ENCODE measurements at places on chromosomes 4 and X. TPM values are rescaled to one million over a fixed set of nuclear protein-coding genes. Genes with fewer than 3 reads are reported as not detected.
A peak's percentile ranks its signal among the peaks of the same experiment; 100 is the strongest.

DNA sequence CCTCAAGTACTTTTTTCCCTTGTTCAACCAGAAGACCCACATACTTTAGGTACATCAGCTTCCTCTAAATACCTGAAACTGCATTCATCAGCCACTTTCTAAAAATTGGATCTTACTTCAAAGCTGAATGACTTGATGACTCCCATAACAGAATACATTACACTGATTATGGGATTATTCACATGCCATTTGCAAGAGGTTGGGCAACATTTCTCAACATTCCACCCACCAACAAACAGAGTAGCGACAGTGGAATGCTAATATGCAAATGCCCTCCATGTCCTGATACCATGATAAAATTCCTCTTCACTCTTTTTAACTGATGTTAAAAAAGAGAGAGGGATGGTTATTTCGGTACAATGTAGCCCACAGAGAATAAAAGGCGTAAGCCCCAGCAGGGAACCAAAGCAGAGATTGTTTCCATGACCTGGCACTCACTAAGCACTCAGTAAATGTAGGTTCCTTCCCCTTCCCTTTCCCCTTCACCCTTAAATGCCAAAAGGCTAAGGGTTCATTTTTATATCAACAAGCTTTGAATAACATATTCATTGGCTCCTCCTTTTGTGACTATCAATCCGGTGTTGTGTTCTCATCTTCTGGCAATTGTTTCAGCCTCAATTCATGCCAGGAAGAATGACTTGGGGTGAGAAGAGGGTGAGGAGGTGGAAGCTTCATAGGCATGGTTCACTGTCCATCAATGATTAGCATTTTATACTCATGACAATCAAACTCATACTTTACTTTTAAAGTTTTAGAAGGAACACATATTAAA, 317.2 kb downstream of the DHX15 start:
- H3K27me3 ChIP-seq, result no peaks in the 10 kb centered on the region
- no peak for DNase-seq
- no peaks in the 10 kb centered on the region for H3K36me3 ChIP-seq
- no peak overlapping the region for H3K4me3 ChIP-seq
- H3K4me1 ChIP-seq, result no peaks in the 10 kb centered on the region

SOWAHD gene
- total RNA-seq, result 14.9 TPM

APOO gene
- 7.2 TPM for total RNA-seq

GRCh38 chrX:48617542-48618340, 20.4 kb downstream of the WDR13 start:
- H3K27me3 ChIP-seq, result no peaks in the 10 kb centered on the region
- no peak overlapping the region for H3K4me3 ChIP-seq
- DNase-seq, result no peak
- no peaks in the 10 kb centered on the region for H3K4me1 ChIP-seq
- H3K36me3 ChIP-seq, result no peaks in the 10 kb centered on the region

GRCh38 chr4:6068986-6069385, 50.8 kb upstream of the C4orf50 start:
- no peak for DNase-seq
- no peaks in the 10 kb centered on the region for H3K27me3 ChIP-seq
- no peak overlapping the region for H3K27ac ChIP-seq
- H3K4me1 ChIP-seq, result no peaks in the 10 kb centered on the region
- H3K36me3 ChIP-seq, result no peaks in the 10 kb centered on the region
- no peak overlapping the region for H3K4me3 ChIP-seq

DNA sequence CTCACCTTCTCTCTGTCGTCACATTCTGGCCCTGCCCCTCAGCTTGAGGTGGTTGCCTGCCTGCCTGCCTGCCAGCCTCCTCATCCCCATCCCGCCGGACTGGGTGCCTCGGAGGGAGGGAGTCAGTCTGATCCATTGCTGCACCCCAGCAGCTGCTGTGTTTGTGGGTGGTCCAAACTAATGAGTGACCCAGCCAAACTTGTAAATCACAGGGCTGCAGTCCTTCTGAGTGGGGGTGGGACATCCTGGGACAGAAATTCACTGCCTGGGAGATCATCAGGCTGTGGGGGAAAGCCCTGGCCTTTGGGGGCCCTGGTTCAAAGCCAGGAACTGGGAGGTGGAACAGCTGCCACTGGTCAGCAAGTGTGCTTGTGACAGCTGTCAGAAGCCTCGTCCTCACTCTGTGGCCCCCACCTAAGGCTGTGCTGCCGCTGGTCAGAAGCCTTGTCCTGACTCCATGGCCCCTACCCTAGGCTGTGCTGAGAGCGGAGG, 5.6 kb downstream of the GPR78 start:
- no peaks in the 10 kb centered on the region for H3K4me1 ChIP-seq
- no peak overlapping the region for H3K27ac ChIP-seq
- no peak overlapping the region for H3K4me3 ChIP-seq
- no peak for DNase-seq
- H3K36me3 ChIP-seq, result no peaks in the 10 kb centered on the region

DNA sequence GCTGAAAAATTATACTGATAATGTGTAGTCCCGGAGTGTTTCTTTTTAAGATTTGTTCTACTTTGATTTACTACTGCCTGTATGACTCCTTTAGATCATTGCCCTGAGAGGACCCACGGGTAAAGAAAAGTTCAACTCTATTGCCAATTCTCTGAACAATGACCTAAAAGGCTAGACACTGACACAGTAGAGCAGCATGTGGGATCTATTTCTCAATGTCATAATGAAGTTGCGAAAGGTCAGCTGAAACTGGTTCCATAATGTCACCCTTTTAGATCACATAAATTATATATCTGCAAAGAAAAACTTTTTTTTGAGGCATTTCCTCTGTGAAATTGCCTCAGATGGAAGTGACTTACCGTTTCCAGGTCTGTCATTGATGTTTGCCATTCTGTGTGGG, 67.4 kb downstream of the GLRB start:
- H3K36me3 ChIP-seq, result no peaks in the 10 kb centered on the region
- no peak for DNase-seq

DNA sequence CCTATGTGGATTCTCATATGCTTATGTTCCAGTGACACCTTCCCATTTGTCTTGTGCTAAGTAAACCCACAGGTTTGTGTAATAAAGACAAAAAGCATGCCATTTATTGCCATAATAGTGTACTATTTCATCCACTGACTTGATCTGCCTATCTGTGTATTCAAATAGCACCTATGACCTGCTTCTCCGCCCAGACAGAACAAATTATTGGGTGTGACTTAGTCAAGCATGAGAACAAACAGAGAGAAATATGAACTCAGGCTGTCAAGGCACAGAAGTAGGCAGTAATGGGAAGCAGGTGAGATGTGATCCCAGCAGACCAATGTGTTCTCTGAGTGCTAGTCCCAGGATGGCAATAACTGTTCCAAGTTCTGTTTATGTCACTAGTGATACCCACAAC, 25.4 kb downstream of the ELOVL6 start:
- H3K4me3 ChIP-seq, result no peak overlapping the region
- H3K4me1 ChIP-seq, result no peaks in the 10 kb centered on the region
- no peaks in the 10 kb centered on the region for H3K36me3 ChIP-seq
- H3K27ac ChIP-seq, result no peak overlapping the region

- no peak overlapping the region for H3K27ac ChIP-seq
- peak; percentile 3 for DNase-seq
- no peaks in the 10 kb centered on the region for H3K36me3 ChIP-seq
- no peaks in the 10 kb centered on the region for H3K27me3 ChIP-seq
These were observed 102.9 kb downstream of the TSPAN7 start for GRCh38 chrX:38664285-38664684.

DNA sequence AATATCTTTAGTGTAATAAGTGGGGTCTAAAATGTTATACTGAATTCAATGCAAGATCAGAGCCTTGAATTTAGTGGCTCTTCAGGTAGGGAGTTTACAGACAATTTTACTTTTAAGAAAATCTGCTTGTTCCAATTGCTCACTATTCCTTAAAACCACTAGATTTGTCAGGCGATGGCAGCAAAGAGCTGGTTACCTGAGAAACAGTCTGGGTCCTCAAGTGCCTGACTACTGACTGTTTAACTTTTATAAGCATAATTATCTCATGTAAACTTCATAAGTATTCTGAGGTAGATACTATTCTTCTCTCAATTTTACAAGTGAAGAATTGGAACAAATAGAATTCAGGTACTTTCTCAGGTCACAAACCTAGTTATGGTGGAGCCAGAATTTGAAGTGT, 84.3 kb downstream of the RRAGB start:
- H3K4me3 ChIP-seq, result no peak overlapping the region
- no peaks in the 10 kb centered on the region for H3K27me3 ChIP-seq
- H3K27ac ChIP-seq, result no peak overlapping the region
- H3K36me3 ChIP-seq, result no peaks in the 10 kb centered on the region

DNA sequence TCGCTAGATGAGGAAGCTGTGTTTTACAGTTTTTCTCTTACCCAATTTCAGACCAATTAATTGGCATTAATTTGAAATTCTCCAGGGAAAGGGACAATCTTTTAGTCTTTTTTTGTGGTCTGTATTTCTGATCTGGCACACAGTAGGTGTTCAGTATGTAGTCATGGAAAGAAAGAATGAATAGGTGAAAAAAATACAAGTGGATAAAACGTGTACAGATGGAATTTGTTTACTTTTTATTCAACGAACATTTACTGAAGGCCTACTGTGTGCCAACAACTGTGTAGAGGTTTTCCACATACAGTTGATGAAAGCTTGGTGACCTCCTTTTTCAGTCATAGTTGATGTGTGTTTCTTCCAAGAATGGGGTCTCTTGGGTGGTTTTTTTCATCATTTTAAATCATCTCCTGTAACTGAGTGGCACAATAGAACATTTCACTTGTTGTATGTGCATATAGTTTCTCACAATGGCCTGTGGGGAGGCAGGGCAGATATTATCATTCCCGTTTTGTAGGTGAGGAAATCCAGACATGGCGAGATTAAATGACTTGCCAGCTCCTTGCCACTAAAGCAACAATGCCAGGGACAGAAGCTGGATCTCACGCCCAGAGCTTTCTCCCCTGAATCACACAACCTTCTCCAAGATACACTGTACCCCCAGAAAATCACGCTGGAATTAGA, 102.4 kb downstream of the CEP135 start:
- peaks cover 17% of the 10 kb centered on the region for H3K4me1 ChIP-seq
- no peaks in the 10 kb centered on the region for H3K36me3 ChIP-seq
- no peak for DNase-seq
- H3K4me3 ChIP-seq, result no peak overlapping the region
- no peak overlapping the region for H3K27ac ChIP-seq
- peaks cover 17% of the 10 kb centered on the region for H3K27me3 ChIP-seq

DNA sequence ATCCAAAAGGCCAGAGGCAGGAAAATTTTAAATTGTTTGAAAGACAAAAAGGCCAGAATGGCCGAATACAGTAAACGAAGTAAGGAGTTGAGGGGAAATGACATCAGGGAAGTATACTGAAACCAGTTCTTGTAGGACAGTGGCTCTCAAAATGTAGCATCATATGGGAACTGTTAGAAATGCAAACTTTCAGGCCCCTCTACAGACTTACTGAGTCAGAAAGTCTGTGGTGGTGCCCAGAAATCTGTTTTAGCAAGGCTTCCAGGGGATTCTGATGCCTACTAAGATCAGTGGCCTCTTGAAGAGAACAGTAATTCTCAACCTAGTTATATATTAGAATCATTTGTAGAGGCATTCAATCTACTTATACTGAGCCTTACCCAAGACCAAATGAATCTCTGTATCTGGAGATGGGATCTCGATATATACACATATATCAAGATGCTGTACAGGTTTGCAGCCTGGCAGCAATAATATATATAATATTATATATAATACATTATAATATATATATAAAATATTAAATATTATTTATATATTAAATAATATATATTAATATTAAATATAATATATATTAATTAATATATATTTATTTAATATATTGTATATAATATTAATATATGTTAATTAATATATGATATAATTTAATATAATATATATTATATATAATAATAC, 39.7 kb downstream of the ADAMTS3 start:
- H3K4me3 ChIP-seq, result no peak overlapping the region
- H3K36me3 ChIP-seq, result no peaks in the 10 kb centered on the region
- H3K27me3 ChIP-seq, result no peaks in the 10 kb centered on the region

- no peak overlapping the region for H3K4me3 ChIP-seq
- no peak overlapping the region for H3K27ac ChIP-seq
- no peaks in the 10 kb centered on the region for H3K4me1 ChIP-seq
These were observed 86.8 kb downstream of the ABLIM2 start for GRCh38 chr4:8071766-8072165.

DNA sequence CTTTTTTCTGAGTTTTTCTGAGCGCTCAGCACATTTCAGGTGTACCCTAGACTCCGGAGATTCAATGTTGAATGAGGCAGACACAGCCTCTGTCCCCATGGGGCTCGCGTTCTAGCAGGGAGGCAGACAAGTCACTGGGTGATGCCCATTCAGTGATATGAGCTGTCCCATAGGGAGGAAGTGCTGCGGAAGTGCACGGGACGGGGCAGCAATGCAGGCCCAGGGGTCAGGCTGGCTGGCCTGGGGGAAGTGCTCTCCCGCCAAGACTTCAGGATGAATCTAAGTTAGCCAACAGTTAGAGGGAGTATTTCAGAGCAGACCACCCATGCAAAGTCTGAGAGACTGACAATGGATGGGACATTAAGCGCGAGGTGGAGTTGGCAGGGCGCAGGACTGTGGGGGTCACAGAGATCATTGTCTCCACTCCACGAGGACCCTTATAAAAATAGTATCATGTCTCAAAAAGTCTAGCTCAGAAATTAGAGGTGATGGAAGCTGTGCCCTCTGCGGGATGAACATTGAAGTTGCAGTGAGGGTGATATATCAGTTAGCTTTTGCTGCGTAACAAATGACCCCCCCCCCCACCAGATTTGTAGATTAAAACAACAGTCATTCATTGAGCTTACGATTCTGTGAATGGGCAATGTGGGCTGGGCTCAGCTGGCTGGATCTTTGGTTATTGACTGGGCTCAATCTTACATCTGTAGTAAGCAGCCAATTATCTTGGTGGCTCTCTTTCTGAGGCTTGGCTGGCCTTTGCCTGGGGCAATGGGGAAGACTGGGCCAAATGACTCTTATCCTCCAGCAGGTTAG, 16.4 kb downstream of the PSAPL1 start:
- no peaks in the 10 kb centered on the region for H3K27me3 ChIP-seq
- no peaks in the 10 kb centered on the region for H3K4me1 ChIP-seq
- no peak for DNase-seq
- no peak overlapping the region for H3K27ac ChIP-seq

- no peak overlapping the region for H3K27ac ChIP-seq
- no peak overlapping the region for H3K4me3 ChIP-seq
- H3K4me1 ChIP-seq, result no peaks in the 10 kb centered on the region
- H3K36me3 ChIP-seq, result no peaks in the 10 kb centered on the region
These were observed 1228.9 kb downstream of the PCDH7 start for GRCh38 chr4:31949045-31949444.
